Hypothalamus (tissue), 51 donors: ENCODE measurements at places on chromosomes 16 and 17.
A peak's percentile ranks its signal among the peaks of the same experiment; 100 is the strongest.

- no peak for DNase-seq
Measured at GRCh38 chr16:75304521-75305363, 53.3 kb upstream of the BCAR1 start.

GRCh38 chr17:2872282-2872681 lies 76.0 kb downstream of the RAP1GAP2 start:
- no peak for DNase-seq

- DNase-seq: no peak
Measured at GRCh38 chr17:72025113-72025512, 95.7 kb upstream of the SOX9 start.

GRCh38 chr16:1723450-1724147 lies 17.6 kb downstream of the MAPK8IP3 start:
- peak; percentile 40 for DNase-seq

GRCh38 chr16:78289844-78290277 lies 190.4 kb downstream of the WWOX start:
- DNase-seq: no peak

DNA sequence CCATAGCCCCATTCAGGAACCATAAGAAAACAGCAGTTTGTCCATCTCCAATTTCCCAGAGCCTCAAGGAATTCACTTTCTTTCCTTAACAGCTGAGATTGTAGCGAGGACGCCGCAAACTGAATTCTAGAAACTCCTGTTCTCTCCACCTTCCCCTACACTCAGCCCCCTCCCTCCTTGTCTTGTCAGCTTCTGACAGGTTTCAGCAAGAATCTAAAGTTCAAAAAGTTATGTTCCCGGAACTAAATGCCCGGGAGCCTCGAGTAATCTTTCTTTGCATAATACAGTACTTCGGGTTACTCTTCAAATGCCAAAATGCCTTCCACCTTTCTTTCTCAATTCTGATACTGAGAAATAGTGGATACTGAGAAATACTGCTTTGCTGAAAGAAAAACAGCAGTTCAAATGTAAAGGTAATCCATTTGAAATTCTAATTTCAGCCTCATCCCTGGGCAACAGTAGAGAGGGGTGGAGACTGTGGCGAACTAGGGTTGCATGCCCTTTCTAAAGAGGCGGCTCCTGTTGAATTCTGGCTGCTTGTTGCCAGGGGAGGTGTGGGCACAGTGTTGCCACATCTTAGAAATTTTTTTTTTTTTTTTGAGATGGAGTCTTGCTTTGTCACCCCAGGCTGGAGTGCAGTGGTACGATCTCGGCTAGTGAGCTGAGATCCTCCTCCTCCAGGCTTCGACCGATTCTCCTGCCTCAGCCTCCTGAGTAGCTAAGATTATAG lies 63.5 kb upstream of the USP7 start:
- no peak for DNase-seq

DNA sequence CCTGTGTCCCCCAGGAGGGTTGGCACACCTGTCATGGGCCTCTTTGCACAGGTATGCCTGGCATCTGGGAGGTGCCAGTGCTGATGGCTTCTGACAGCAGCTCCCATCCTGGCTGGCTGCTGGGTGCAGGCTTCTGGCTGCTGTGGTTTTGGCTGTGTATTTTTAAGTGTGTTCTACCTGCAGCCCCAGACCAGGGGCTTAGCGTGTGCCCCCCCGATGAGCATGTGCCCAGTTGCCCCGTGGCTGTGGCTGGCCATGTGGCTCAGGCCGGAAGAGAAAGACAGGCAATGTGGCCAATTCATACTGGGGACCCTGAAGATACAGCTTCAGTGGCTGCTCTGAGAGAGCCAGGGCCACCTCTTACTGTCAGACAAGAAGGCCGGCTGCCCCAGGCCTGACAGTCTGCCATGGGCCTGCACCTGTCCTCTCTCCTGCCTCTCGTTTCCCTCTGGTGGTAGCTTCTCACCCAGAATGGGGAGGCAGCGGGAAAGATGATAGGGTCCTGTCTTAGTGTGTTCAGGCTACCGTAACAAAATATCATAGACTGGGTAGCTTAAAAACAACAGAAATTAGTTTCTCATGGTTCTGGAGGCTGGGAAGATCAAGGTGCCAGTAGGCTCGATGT lies 37.6 kb upstream of the LGALS9 start:
- no peak for DNase-seq

DNA sequence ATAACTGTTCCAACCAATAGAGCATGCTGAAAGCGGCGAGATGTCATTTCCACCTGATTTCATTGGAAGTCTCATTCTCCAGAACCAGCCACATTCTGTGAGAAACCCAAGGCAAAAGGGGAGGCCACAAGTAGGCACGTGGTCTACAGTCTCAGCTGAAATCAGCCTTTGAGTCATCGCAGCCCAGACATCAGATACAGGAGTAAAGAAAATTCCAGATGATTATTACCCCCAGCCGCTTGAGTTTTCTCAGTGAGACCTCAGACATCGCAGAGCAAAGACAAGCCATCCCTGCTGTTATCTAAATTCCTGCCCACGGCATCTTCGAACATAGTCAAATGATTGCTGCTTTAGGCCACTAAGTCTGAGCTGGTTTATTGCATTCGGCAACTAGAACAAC lies 23.1 kb downstream of the STAT3 start:
- DNase-seq: no peak

- no peak for DNase-seq
Measured at GRCh38 chr17:43550754-43551153, 4.6 kb upstream of the ETV4 start.

DNA sequence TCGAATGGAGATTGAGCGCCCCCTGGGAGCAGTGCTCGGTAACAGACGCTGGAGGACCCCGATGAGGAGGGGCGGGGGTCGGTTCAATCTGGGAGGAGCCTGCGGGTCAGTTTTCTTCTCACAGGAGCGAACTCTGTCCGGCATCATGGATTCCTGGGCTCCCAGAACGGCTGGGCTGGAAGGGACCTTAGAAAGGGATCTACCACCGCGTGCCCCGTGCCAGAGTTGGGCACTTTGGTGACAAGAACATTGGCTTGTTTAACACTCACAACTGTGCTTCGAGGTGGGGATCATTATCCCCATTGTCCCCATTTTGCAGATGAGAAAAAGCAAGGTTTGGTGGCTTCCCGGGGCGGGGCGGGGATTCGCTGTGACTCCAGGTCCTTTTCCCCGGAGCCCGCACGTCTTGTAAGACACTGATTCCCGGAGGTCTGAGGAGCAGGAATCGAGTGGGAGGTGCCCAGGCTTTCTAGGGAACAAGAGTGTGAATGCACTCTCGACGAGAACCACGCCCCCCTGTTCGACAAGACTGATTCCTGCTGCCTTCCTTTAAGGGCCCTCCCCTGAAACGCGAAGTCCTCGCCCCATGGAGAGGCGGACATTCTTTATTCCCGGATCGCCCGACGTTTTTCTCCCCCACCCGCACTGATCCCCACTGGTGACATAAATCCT lies 1.5 kb upstream of the FBXL19 start:
- DNase-seq: peak; percentile 83

DNA sequence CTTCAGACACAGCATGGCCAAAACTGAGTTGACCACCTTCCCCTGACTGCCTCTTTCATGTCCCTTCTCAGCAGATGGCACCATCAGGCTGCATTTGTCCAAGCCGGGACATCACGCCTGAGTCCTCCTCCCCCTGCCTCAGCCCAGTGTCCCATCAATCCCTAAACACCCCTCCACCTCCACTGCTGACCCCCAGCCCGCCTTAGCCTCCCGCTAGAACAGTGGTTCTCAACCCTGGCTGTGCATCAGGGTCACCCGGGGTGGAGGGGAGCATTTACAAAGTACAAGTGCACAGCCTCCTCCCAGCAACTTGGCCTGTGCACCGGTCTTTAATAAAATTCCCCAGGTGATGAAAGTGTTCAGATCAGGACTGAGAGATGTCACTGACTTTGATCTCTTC lies 4.0 kb downstream of the C16orf82 start:
- no peak for DNase-seq

- no peak for DNase-seq
Measured at GRCh38 chr17:77369544-77369971, 228.8 kb downstream of the SEC14L1 start.

- no peak for DNase-seq
Measured at GRCh38 chr17:62757500-62757951, 50.6 kb downstream of the MARCHF10 start.

DNA sequence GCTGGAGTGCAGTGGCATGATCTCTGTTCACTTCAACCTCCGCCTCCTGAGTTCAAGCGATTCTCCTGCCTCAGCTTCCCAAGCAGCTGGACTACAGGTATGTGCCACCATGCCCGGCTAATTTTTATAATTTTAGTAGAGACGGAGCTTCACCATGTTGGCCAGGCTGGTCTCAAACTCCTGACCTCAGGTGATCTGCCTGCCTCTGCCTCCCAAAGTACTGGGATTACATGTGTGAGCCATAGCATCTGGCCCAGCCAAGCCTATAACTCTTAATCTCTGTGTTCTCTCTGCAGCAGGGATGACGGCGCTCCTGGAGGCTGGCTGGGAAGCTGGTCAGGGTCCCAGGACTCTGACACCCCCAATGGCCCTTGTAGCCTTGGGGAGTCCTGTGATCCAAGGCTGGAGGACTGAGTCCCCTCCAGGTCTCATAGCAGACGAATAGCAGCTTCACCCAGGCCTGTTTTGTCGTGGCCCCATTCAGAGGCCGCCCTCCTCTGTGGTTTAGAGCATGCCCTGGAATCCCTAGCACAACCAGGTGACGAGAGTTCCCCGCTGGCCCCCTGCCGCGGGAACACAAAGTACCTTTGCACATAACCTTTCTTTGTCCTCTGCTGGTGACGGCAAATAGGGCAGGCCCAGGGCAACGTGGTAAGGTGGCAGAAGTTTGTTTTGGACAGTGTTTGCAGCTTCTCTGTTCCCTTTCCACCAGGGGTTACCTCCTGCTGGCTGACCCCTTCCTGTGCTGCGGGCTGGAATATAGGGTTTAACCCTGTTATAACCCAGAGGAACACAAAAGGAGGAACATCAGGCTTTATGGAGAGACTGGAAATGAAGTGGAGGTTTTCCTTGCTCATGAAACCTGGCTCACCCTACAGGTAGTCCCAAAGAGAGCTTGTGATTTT lies 43.0 kb upstream of the TOB1 start:
- DNase-seq: no peak

GRCh38 chr17:72421128-72422092 lies 300.6 kb downstream of the SOX9 start:
- no peak for DNase-seq

DNA sequence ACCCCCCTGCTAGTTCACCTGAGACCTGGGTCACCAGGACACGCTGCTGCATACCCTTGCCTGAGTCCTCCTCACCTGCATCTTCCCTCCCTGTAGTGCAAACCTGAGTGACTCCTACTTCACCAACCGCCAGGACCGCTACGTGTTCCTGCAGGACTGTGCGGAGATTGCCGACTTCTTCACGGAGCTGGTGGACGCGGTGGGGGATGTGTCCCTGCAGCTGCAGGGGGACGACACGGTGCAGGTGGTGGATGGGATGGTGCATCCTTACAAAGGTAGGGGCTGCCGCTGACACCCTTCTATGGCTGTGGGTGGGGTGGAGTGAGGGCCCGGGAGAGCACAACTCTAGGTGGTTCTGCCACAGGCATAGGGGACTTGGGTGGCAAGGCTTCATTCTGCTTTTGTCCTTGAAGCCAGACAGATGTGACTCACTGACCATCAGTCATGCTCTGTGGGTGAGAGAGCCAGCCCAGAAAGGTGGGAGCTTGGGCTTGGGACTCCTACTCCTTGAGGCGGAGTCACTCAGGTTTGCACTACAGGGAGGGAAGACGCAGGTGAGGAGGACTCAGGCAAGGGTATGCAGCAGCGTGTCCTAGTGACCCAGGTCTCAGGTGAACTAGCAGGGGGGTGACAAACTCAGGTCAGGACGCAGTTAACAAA lies 22.3 kb downstream of the PGS1 start:
- DNase-seq: no peak

DNA sequence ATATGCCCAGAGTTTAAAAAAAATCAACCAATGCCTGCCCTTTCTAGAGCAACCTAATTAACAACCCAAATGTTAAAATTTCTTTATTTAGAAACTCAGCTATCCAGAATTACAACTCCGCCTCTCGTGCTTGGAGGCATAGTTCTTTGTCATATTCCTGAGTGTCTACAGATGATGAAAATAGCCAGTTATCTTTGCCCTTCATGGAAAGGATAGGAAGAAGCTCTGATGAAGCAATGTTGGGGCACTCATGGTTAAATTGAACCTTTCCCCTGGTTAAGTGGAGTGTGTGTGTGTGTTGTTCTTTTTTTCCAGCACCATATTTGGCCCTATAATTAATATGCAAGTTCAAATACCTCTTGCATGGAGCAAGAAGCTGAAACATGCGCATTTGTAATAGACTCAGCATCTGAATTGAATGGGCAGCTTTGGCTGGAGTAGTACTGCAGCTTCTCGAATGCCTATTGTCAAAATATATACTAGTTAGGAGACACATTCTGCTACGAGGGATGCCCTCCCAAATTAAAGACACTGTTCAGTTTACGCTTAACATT lies 506.2 kb downstream of the WWOX start:
- no peak for DNase-seq

- no peak for DNase-seq
Measured at GRCh38 chr17:55237841-55238178, 26.9 kb upstream of the HLF start.

GRCh38 chr16:73106329-73107034 lies 58.6 kb upstream of the ZFHX3 start:
- no peak for DNase-seq

- no peak for DNase-seq
Measured at GRCh38 chr17:82943751-82944150, 103.9 kb upstream of the ZNF750 start.

- DNase-seq: no peak
Measured at GRCh38 chr17:82878527-82878926, 38.7 kb upstream of the ZNF750 start.

DNA sequence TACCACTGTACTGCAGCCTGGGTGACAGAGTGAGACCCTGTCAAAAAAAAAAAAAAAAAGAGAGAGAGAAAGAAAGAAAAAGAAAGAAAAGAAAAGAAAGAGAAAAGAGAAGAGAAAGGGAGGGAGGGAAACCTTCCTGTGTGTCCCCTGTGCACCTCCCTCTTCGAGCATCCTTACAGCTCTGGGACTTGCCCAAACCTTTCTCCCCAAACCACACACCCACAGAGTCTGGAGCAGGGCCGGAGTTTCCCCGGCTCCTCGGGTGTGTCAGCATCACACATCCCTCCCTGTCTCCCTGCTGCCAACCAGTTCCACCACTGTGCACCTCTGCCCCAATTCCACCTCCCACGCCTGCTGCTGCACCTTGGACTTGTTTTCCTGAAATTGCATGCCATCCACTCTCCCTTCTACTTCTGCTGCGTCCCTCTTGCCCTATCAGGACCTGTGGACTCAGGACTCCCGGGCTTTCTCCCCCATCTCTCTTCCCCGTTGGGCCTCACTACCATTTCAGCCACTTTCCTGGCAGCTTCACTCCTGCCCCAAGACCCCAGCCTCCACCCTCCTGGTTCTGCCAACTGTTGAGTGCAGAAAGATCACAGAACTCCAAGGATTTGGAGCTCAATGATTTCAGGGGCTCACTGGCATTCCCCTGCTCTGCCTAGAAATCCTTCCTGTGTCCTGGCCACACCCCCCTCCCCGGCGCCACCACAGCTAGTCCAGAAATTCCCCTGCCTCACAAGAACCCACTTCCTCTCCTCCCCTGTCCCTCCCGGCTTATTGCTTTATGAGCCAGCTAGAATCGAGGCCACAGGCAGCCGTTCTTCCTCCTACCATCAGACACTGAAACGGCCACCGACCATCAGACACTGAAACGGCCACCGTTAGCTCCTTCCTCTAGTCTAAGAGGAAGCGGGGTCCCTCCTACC lies 3.7 kb upstream of the CDK3 start:
- DNase-seq: no peak

- DNase-seq: no peak
Measured at GRCh38 chr17:17182598-17183136, 23.5 kb downstream of the PLD6 start.

- no peak for DNase-seq
Measured at GRCh38 chr17:64472564-64472963, 23.6 kb downstream of the MILR1 start.
